ENCODE measurements at places on chromosomes 6 and 20. TPM values are rescaled to one million over a fixed set of nuclear protein-coding genes. Genes with fewer than 3 reads are reported as not detected.

DNA sequence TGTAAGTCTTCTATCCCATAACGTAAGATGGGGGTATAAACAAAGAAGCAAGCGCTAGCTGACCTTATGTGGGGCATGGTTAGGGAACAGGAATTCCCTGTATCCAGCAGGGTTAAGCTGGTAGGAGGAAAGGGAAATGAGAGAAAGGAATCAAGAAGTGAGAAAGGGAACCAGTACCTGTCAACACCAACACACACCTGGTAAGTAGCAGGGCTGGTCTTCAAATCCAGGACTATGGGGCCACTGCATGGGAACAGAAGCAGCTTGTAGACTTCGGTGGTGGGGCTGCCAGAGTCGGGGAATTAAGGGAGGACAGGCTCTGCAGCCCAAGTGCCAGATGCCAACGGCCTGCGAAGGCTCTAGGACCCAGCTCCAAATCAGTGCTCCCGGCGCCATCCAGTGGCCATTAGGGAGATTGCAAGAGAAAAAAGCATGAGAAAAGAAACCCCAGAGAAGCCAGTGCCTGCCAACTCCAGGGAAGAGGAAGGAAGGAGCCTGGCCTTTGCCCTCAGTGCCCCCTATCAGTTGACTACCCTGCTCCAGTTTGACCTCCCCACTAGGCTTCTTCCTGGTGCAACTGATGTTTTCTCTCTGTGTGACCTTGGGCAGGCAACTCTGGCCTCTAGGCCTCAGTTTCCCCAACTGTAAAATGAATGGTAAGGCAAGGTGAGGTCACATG lies 15.8 kb upstream of the RBPJL start:
- peak; percentile 87 for DNase-seq
- no peaks in the 10 kb centered on the region for H3K27me3 ChIP-seq
- H3K27ac ChIP-seq: no peak overlapping the region
- H3K36me3 ChIP-seq: no peaks in the 10 kb centered on the region

DNA sequence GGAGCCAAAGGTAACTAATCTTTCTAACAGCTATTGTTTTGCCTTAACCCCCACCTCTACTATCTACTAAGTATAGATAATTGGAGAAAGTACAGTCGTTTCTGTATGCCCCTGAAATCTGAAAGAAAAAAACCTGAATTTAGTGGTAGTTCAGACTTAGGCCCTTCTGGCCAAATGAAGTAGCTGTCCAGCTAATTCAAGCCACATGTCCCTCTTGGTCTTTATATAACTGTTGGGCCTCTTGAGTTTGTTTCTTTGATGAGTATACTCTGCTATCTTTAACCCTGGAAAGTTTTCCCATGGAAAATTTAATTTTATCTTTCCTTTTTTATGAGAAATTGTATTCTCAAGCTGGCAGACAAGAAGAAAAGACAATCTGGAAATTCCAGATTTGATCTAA lies 73.0 kb upstream of the FAM8A1 start:
- H3K27ac ChIP-seq: no peak overlapping the region
- peaks cover 3% of the 10 kb centered on the region for H3K36me3 ChIP-seq
- no peaks in the 10 kb centered on the region for H3K27me3 ChIP-seq
- H3K4me1 ChIP-seq: no peaks in the 10 kb centered on the region

GRCh38 chr6:55174211-55175026 lies at the start of gene HCRTR2:
HCRTR2 (plus strand) TSS chr6:55174515; CDS start chr6:55174588, 73 bp downstream.
- H3K4me1 ChIP-seq: no peaks in the 10 kb centered on the region
- no peak within 1 kb of the TSS for H3K27ac ChIP-seq
- H3K36me3 ChIP-seq: no peaks in the 10 kb centered on the region
- no peak within 1 kb of the TSS for H3K4me3 ChIP-seq
- H3K27me3 ChIP-seq: no peaks in the 10 kb centered on the region
- DNase-seq: no peak

- H3K4me3 ChIP-seq: peak overlapping the region; percentile 78
- no peaks in the 10 kb centered on the region for H3K36me3 ChIP-seq
- no peaks in the 10 kb centered on the region for H3K27me3 ChIP-seq
Measured at GRCh38 chr6:83860359-83860755, 868 bp downstream of the CYB5R4 start.

GRCh38 chr6:169861431-169862042 lies 110.1 kb downstream of the ERMARD start:
- DNase-seq: no peak
- no peak overlapping the region for H3K27ac ChIP-seq
- no peaks in the 10 kb centered on the region for H3K36me3 ChIP-seq
- no peaks in the 10 kb centered on the region for H3K4me1 ChIP-seq

GRCh38 chr6:1576166-1576565 lies 33.5 kb upstream of the FOXC1 start:
- H3K4me1 ChIP-seq: no peaks in the 10 kb centered on the region
- H3K4me3 ChIP-seq: no peak overlapping the region
- H3K27me3 ChIP-seq: no peaks in the 10 kb centered on the region

DNA sequence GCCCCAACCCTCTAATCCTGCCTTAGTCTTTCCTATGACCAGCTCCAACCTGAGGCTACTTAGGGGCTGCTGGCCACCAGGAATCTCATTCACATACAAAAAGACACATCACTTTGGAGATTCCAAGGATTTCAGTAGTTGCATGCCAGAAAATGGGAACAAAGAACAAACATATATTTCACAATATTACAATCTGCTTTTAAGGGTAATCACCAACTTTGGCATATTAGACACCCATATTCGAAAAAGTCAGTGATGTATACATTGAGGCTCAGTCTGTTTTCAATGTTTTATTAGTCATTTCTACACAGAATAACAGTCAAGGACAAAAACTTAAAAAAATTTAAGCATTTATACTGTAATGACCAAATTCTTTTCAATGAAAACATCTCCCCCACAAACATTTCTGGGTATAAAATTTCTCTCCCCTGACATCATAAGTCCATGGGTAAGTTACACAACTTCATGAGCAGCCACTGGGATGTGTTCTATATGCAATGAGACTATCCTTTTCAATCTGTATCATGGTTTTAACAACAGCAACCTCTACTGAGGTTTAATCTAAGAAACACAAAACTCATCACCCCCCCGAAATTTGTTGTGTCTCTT lies 103.5 kb downstream of the MAP7 start:
- no peak for DNase-seq
- H3K27ac ChIP-seq: no peak overlapping the region
- H3K4me3 ChIP-seq: no peak overlapping the region
- no peaks in the 10 kb centered on the region for H3K36me3 ChIP-seq
- no peaks in the 10 kb centered on the region for H3K27me3 ChIP-seq
- H3K4me1 ChIP-seq: no peaks in the 10 kb centered on the region

- no peaks in the 10 kb centered on the region for H3K4me1 ChIP-seq
- H3K27ac ChIP-seq: no peak overlapping the region
- DNase-seq: no peak
- H3K27me3 ChIP-seq: no peaks in the 10 kb centered on the region
Measured at GRCh38 chr20:21640556-21640955, 64.9 kb upstream of the PAX1 start.

DNA sequence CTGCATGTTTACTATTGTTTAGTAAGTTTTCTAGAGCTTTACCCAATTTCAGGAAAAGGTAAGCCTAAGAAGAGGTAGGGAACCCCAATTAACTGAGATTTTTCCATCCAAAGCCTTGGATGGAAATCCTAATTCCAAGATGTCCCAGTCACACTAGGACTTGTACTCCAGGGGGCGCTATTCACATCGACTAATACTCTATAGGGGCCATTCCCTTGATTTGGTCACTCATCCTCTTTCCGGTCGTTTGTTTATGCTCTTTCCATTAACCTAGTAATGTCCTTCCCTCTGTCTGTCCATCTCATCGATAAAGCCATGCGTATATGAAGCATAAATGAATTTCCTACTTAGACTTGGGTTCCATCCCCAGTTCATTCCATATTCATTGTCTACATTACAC lies 80.8 kb upstream of the FUCA2 start:
- no peak overlapping the region for H3K4me3 ChIP-seq
- no peaks in the 10 kb centered on the region for H3K36me3 ChIP-seq
- H3K4me1 ChIP-seq: no peaks in the 10 kb centered on the region
- DNase-seq: no peak

GRCh38 chr6:64792534-64792933 lies 914.5 kb downstream of the EYS start:
- DNase-seq: no peak
- no peaks in the 10 kb centered on the region for H3K27me3 ChIP-seq
- no peak overlapping the region for H3K27ac ChIP-seq
- no peak overlapping the region for H3K4me3 ChIP-seq

DNA sequence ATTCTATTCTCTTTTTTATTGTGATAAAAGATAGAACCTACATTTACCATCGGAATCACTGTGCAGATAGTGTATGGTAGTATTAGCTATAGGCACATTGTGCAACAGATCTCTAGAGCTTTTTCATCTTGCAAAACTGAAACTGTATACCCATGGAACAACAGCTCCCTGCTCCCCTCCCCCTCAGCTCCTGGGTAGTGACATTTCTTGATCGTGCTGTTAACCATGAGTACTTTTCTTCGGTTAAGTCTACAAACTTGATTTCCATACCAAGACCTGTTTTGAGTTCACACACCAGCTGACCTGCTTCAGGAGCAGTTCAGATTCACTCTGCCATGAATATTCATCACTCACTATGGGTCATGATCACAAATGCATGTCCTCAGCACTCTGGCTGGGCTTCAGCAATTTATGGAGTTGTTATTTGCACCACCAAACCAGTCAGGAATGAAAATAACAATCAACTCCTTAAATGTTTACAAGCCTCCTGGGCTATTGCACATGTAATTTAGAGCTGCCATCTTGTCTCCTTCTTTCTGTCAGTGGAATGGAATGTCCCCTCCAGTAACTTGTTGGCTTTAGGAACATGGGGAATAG lies 32.8 kb downstream of the PRDM1 start:
- no peak for DNase-seq
- no peaks in the 10 kb centered on the region for H3K4me1 ChIP-seq
- H3K4me3 ChIP-seq: no peak overlapping the region
- no peaks in the 10 kb centered on the region for H3K36me3 ChIP-seq

The BTNL2 gene
- not detected for total RNA-seq

The ISM1 gene
- 94.9 TPM for total RNA-seq

The EYA2 gene
- total RNA-seq: 10.7 TPM

The PSMB8 gene
- 40.8 TPM for total RNA-seq
